ENCODE measurements at places on chromosomes 4 and X.

DNA sequence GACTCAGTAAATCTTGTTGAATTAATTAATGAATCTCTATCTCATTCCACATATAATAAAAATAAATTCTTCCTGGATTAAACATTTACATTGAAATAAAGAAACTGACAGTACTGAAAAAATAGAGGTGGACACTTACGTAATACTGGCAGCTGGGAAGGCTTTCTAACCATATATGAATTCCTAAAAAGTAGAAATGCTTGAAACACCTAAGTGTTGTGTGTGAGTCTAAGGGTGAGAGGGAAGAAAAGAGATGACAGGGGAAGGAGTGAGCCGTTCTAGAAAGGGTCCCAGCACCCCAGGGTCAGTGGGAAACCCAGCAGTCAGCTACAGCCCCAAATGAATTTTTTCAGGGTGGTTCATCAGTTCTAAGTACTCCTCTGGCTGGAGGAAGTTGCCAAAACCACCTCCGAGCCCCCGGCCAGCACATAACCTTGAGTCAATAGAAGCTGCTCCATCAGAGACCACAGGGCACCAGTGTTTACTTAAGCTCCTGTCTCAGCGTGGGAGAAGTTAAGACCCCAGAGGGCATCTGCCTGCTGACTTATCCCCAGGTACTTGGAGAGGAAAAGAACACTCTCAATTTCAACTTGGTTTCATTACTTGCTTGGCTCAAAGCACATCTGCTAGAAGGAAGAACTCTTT, 18.3 kb downstream of the GAB3 start:
- no peak for DNase-seq

- DNase-seq = no peak
Measured at GRCh38 chr4:4762909-4763821, 96.3 kb upstream of the MSX1 start.

- DNase-seq = no peak
Measured at GRCh38 chr4:58477950-58478349, 1367.8 kb upstream of the IGFBP7 start.

DNA sequence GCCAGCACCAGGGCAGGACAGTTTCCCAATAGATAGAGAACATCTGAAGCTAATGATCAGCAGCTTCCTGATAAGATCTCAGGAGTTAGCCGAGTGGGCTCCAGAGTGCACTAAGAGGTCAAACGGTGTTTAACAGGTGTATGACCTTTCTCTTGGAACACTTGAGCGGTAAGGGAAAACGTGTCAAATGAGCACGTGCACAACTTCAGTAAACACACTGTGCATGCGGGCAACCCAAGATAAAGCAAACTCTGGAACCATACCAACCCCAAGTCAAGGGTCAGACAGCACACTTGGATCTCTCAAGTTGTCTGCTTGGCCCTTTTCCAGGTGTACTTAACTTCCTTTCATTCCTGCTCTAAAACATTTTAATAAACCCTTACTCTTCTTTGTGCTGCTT, 1941.5 kb upstream of the PCDH10 start:
- no peak for DNase-seq

DNA sequence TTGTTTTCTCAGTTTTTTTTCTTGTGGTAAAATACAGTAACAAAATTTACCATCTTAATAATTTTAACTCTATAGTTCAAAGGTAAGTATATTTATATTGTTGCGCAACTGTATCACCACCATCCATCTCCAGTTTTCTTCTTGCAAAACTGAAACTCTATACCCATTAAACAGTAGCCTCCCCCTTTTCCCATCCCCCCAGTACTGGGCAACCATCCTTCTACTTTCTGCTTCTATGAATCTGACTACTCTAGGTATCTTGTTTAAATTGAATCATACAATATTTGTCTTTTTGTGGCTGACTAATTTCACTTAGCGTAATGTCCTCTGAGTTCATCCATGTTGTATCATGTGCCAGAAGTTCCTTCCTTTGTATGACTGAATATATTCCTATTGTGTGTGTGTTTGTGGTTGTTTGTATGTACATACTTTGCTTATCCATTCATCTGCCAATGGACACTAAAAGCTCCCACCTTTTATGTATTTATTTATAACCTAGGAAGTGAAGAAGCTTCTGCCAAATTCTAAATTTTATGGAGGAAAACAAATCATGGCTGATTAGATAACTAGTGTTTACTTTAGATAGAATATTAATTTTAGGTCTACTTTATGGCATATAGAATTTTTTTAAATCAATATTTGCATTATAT, 10.0 kb downstream of the ABHD18 start:
- DNase-seq = no peak

GRCh38 chr4:140888054-140888453, 131.9 kb upstream of the TBC1D9 start:
- DNase-seq = no peak

DNA sequence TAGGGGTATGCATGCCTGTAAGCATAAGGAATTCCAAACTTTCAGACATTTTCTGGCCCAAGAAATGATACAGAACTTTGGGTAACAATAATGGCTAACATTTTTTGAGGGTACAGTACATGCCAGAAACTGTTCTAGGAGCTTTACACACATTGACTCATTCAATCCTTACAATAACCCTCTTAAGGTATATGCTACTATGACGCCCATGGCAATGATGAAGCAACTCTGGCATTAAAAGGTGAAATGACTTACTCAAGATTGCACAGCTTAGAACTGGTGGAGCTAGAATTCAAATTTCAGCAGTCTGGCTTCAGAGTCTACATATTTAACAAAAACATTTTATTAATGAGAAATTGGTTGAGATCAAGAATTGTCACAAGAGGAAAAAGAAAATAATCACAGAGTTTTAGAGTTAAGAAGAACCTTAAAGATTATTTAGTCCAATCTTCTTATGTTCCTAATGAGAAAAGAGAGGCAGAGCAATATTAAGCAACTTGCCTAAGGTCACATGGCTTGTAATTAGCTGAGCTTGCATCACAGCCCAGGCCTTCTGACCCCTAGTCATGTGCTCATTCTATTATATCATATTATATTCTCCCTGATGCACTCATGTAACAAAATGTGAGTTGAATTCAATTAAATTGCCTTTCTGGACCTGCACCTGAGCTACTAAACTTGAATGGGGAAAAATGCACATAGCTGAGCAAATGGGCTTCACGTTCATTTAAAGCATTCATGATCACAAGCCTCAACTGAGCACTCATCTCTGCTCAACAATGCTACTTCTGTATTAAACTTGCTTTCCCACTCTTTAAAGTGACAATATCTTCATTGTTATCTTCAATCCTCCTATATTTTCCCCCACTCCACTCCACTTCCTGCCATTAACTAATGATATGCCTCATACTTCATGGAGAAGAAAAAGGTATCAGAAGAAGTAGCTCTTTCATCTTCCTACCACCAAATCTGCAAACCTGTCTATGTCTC, 73.2 kb downstream of the ENOX2 start:
- no peak for DNase-seq

DNA sequence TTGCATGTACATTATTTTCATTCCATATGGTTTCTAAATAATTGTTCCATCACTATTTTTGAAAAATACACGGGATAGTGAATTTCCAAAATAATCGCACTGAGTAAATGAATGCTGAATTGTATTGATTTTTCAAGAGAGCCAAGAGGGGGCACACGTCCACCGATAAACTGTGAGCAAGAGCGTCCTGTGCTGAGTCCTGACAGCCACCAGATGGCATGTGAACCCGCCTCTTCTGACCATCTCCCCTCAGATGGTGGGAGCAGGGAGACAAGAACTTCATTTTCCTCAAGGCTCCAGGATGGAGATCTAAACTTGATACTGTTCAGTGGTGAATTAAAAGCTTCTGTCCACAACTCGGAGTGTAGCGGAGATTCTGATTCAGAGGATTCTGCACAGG, 30.6 kb upstream of the IL9R start:
- DNase-seq = peak; percentile 70

DNA sequence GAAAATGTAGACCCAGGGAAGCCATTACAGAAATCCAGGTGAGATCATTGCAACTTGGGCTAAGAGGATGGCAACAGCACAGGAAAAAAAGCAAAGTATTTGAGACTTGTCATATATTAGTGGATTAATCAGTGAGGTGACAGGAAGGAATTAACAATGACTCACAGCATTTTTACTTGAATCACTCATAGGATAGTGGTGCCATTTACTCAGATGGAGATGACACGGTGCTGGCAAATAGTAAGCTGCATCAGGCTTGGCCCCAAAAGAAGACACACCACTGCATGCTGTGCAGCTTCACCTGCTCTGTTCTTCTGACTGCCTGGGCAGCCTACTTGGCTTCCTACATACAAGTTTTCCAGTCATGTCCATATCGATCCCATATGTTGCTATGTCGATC, 144.8 kb downstream of the FRYL start:
- DNase-seq = no peak

GRCh38 chr4:66906314-66906713, 639.0 kb downstream of the CENPC start:
- DNase-seq = peak; percentile 81

- no peak for DNase-seq
Measured at GRCh38 chr4:88297725-88298454, 13.5 kb upstream of the PPM1K start.

DNA sequence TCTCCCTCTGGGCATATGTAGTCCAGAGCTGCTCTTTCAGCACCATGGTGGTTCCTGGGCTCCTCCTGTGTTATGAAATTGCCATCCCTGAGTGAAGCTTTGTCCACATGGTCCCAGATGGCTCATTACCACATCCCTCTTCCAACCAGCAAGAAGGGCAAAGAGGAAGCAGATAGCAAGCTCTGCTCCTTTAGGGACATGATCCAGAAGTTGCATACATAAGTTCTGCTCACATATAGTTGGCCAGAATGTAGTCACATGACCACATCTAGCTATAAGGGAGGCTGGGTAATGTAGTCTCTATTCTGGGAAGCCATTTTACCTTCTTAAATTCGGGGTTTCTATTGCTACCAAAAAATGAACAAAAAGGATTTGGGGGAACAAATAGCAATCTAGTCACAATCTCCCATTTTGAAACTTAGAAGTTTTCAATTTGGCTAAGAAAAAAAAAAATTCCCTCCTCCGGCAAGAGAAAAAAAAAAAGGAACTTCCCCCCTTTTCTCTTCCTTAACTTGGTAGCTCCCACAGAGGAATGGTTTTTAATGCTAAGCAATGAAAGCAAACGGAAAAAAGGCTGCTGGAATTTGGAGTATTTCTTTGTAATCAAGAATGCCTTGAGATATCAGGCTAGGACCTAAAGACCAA, 88.2 kb upstream of the USP9X start:
- no peak for DNase-seq

- DNase-seq = no peak
Measured at GRCh38 chr4:27490766-27491165, 630.1 kb downstream of the STIM2 start.

GRCh38 chr4:141713771-141714445, 77.5 kb downstream of the IL15 start:
- DNase-seq = no peak

DNA sequence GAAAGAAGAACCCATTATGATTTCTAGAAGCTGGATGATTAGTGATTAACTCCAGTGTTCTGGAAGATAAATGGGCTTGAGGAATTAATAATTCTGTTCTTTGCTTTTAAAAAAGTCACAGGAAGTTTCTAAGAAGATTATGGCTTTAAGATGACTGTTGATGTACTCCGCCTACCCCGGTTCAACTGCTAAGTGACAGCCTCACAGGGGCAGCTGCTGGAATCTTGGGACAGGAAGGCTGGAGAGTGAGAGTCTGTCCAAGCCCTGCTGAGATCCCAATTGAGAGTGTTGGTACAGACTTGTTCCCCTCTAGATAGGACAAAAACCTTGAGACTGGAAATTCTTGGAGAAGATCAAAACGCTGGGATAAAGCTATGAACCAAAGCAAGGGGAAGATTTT, 37.3 kb downstream of the NPY1R start:
- DNase-seq = no peak

- no peak for DNase-seq
Measured at GRCh38 chr4:7103607-7104365, 35.9 kb upstream of the GRPEL1 start.

DNA sequence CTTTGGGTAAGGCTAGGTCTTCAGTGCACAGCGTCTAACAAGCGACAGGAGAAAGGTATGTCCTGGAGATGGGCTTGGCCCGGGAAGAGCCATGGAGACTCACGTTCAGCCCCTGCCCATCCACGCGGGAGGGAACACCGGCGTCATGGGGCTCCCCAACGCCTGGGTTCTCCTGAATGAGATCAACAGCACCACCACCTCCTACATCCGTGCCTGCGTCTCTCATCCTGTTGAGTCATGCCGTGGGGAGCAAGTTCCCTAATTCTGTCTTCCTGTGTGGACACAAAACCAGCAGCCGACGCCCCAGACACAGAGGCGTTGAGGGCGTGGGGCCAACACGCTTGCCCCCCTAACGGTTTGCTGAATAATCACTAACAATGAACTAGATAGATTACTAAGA, 20.1 kb upstream of the IL3RA start:
- DNase-seq = no peak

- DNase-seq = no peak
Measured at GRCh38 chr4:94913316-94913715, 155.6 kb downstream of the BMPR1B start.

- no peak for DNase-seq
Measured at GRCh38 chr4:120865985-120866384, 56.5 kb downstream of the PRDM5 start.

DNA sequence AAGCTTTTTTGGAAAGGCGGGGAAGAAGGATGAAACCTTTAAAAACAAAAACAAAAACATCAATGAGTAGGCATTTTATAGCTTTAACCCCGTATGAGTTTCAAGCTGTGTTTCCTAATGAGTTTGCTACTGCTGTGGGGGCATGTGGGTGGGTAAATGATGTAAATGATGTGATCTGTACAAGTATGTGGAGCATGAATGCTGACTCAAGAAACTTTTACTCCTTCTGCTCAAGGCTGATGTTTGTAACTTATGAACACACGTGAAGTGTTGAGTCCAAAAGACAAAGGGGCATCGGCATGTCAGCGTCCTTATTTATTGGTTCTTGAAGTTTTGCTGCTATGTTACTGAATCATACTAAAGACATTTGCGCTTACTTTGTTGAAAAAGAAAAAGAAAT, 76.9 kb downstream of the CLCN4 start:
- no peak for DNase-seq

DNA sequence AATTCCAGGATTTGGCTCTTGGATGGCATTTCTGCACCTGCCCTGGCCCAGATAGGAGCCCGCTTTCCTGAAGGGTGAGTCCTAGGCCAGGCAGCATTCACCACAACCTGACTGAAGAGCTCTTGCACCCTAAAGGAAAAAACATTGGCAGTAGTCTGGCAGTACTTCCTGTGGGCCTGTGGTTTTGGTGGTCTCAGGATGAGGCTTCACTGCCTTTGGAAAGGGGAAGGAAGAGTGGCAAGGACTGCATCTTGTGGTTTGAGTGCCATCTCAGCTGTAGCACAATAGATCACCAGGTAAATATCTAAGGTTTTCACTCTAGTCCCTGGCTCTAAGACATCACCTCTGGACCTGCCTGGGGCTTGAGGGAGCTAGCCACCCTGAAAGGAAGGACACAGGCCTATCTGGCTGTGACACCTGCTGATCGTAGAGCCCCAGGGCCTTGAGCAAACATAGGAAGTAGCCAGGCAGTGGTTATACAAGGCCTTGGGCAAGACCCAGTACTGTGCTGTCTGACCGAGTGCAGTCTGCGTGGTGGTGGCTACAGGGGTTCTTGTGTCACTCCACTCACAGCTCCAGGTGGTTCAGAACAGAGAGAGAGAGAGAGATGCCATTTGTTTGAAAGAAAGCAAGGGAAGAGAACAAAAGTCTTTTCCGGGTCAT, 28.5 kb upstream of the PRRG1 start:
- DNase-seq = no peak
